Fibroblast of lung (primary cell): ENCODE measurements at places on chromosomes 5 and 9. TPM values are rescaled to one million over a fixed set of nuclear protein-coding genes. Genes with fewer than 3 reads are reported as not detected.
A peak's percentile ranks its signal among the peaks of the same experiment; 100 is the strongest.

Gene DMAC1
- 6.4 and 8.1 TPM in 2 replicates for total RNA-seq

Gene SLC24A2
- total RNA-seq = under 0.01 TPM in 2 replicates

Gene ZDHHC11
- 2.5 and 2.6 TPM in 2 replicates for total RNA-seq

Gene SIT1
- 0.17 TPM in 1 of 2 replicates, not detected in the other for total RNA-seq

- H3K27ac ChIP-seq = no peak overlapping the region
- H3K4me3 ChIP-seq = no peak overlapping the region
- H3K27me3 ChIP-seq = peaks cover 78% of the 10 kb centered on the region
- DNase-seq = no peak
Observed at GRCh38 chr9:93958121-93958818, 3.1 kb upstream of the BARX1 start.

DNA sequence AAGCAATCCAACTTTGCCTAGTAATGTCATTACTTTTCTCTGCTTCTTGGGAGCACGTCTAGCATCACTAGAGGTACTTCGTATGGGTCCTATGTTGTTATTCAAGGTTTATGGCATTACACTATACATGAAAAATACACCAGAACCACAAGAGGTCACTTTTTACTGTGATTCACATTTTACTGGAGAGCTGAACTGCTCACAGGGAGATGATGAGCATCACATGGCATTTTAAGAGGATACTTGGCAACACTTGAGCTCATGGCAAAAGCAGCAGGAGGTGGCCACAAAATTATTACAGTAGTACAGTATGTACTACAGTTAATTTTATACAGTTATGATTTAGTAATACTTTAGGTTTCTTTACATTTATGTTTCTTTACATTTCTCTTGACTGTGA, 223.4 kb downstream of the PARP8 start:
- no peak overlapping the region for H3K27ac ChIP-seq
- no peak for DNase-seq
- H3K4me3 ChIP-seq = no peak overlapping the region
- H3K27me3 ChIP-seq = no peaks in the 10 kb centered on the region
- no peaks in the 10 kb centered on the region for H3K36me3 ChIP-seq

- peak within 1 kb of the TSS; percentile 67 for H3K4me3 ChIP-seq
- peak; percentile 74 for DNase-seq
- H3K27ac ChIP-seq = peak within 1 kb of the TSS; percentile 96
- peaks cover 2% of the 10 kb centered on the region for H3K4me1 ChIP-seq
Observed at GRCh38 chr5:108747774-108748400, at the start of gene FER. FER (plus strand) TSS chr5:108747897; CDS start chr5:108798183, 50,286 bp downstream.

DNA sequence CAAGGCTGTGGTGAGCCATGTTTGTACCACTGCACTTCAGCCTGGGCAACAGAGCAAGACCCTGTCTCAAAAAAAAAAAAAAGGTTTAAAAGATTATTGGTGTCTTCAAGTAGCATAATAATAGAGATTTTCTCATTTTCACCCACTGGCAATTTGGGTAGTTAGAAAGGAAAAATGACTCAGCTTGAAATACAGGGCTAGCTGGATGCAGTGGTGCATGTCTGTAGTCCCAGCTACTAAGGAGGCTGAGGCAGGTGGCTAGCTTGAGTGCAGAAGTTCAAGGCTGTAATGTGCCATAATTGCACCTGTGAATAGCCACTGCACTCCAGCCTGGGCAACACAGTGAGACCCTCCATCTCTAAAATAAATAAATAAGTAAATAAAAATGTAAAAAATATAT, 111.1 kb downstream of the ARRDC3 start:
- no peaks in the 10 kb centered on the region for H3K4me1 ChIP-seq
- DNase-seq = no peak
- H3K4me3 ChIP-seq = no peak overlapping the region
- H3K27me3 ChIP-seq = no peaks in the 10 kb centered on the region
- no peaks in the 10 kb centered on the region for H3K36me3 ChIP-seq
- no peak overlapping the region for H3K27ac ChIP-seq

DNA sequence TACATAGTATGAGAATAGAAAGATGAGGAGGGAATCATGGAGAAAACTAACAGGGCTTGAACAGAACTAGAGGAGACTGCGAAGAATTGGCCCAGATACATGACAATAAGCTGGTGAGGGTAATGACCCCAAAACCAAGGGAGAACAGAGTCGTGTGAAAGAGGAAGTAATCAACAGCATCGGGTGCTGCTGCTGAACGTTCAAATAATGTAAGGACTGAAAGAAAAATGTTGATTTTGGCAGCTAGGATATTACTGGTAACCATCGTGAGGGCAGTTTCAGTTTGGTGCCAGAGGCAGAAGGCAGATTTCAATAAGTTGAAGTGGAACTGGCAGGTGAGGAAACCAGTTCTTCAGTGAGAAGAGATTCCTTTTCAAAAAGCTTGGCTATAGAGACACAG, 66.8 kb upstream of the SMC2 start:
- no peak overlapping the region for H3K4me3 ChIP-seq
- no peaks in the 10 kb centered on the region for H3K4me1 ChIP-seq
- DNase-seq = no peak
- H3K27ac ChIP-seq = no peak overlapping the region
- H3K27me3 ChIP-seq = no peaks in the 10 kb centered on the region

- H3K4me3 ChIP-seq = no peak overlapping the region
- peaks cover 2% of the 10 kb centered on the region for H3K36me3 ChIP-seq
- H3K27ac ChIP-seq = no peak overlapping the region
- H3K4me1 ChIP-seq = no peaks in the 10 kb centered on the region
Observed at GRCh38 chr5:102924963-102925362, 169.9 kb downstream of the PAM start.

DNA sequence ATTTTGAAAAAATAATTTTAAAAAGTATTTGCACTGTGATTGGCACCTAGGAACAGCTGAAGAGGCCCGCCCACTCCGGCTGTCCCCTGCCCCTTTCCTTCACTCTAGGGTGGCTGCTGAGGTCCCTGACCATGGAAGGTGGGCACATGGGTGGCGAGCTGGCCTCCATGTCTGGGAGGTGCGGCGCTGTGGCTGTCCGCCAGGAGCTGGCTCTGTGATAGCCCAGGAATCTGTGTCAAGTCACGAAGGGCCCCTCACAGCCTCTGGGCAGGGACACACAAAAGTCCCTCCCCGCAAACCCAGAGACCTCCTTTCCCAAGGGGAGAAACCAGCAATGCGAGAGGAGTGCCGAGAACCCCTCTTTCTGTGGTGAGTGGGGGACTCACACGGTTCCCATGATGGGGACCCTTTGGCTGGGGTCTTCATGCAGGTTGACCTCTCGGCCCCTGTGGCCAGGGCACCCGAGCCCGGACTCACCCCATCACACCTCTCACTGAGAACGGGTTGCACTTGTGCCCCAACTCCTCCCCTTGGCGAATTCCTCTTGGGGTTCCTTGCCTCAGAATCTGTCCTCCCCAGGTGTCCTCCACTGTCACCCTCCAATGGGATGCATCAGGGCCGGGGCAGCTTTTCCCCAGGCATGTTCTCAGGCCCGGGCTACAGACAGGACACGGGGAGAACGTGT, 168.0 kb downstream of the GAPVD1 start:
- DNase-seq = no peak
- H3K4me1 ChIP-seq = no peaks in the 10 kb centered on the region
- H3K27me3 ChIP-seq = no peaks in the 10 kb centered on the region

DNA sequence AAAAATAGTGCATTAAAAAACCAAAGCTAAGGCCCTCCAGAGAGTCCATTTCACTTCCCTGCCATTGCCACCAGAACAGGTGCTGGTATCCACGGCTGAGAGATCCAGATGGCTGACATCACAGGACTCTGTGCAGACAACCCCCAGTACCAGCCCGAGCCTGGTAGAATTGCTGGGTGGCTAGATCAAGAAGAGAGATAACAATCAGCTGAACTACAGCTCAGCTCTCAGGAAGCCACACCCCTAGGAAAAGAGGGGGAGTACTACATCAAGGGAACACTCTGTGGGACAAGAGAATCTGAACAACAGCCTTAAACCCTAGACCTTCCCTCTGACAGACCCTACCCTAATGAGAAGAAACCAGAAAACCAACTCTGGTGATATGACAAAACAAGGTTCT, 73.8 kb upstream of the SLIT3 start:
- DNase-seq = peak; percentile 36
- H3K4me1 ChIP-seq = no peaks in the 10 kb centered on the region
- H3K27ac ChIP-seq = no peak overlapping the region
- no peak overlapping the region for H3K4me3 ChIP-seq

- no peak for DNase-seq
- no peaks in the 10 kb centered on the region for H3K27me3 ChIP-seq
- no peaks in the 10 kb centered on the region for H3K36me3 ChIP-seq
- no peak overlapping the region for H3K27ac ChIP-seq
Observed at GRCh38 chr5:148585988-148586387, 68.3 kb downstream of the HTR4 start.

DNA sequence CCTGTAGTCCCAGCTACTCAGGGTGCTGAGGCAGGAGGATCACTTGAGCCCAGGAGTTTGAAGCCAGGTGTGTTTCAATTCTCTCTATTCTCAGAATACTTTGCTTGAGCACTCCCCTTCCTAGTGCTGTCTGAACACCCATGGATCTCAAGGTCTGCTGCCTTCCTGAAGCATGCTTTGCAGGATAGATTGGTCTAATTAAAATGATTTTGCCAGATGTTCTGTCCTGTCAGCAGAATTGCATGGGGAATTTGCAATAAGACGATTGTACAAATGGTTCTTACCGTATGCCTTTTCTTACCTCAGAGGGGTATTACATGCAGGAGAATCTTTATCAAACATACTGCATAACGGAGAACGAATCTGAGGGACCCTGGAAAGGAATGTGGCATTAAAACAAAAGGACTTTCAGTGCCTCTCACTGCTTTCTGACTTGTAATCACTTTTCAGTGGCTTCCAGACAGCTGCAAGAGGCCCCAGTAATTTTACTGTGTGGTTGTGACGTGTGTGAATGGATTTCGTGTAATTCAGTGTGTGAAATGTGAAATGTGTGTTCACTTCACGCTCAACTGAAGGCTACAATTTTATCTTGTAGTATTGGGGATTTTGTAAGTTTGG, 587.2 kb upstream of the SEMA6A start:
- no peaks in the 10 kb centered on the region for H3K4me1 ChIP-seq
- H3K27ac ChIP-seq = no peak overlapping the region
- no peaks in the 10 kb centered on the region for H3K27me3 ChIP-seq
- H3K36me3 ChIP-seq = no peaks in the 10 kb centered on the region

- H3K27me3 ChIP-seq = no peaks in the 10 kb centered on the region
- H3K4me3 ChIP-seq = no peak overlapping the region
- no peak for DNase-seq
- H3K36me3 ChIP-seq = peaks cover 10% of the 10 kb centered on the region
- no peak overlapping the region for H3K27ac ChIP-seq
Observed at GRCh38 chr9:137721899-137722298, 103.1 kb downstream of the EHMT1 start.

DNA sequence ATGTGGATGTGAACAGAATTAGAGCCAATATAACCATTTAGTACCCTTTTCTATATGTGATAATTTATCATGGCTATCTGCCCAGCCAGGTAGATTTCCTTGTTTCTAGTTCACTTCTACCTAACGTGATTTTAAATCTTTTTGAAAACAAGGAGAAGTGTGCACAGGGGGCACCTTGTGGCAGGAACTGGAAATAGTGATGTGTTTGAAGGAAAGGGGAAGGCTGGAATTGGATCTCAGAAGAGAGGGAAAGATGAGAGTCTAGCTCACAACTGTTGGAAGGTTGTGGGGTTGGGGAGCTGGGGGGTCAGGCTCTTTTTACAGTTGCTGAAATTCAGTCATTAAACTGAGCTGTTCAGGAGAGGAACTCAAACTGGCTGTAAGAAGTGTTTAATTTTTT, 219.5 kb downstream of the KCTD16 start:
- H3K27ac ChIP-seq = no peak overlapping the region
- no peaks in the 10 kb centered on the region for H3K27me3 ChIP-seq
- no peaks in the 10 kb centered on the region for H3K36me3 ChIP-seq
- no peak for DNase-seq
- no peak overlapping the region for H3K4me3 ChIP-seq
- H3K4me1 ChIP-seq = no peaks in the 10 kb centered on the region

- no peaks in the 10 kb centered on the region for H3K36me3 ChIP-seq
- no peak overlapping the region for H3K4me3 ChIP-seq
- H3K4me1 ChIP-seq = no peaks in the 10 kb centered on the region
Observed at GRCh38 chr9:27595733-27596132, 22.5 kb upstream of the C9orf72 start.

DNA sequence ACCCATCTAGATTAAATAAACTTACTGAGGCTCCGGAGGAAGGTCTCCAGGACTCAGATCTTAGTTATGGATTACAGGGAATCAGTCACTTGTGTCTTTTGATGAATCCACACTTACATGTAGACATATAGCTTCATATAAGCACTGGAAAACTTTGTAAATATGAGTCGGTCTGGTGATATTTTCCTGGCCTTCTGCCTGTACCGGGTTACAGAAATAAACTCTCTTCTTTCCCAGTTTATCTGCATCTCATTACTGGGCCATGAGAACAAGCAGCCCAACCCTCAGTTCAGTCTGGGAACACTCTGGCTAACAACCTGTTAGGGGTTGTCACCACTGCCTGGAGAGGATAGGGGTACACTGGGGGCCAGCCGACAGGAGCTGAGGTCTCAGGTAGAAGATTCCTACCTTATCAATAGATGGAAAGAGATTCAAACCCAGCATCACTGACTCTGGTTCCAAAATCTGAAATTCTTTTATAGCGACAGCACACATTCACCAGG, 59.1 kb downstream of the THBS4 start:
- H3K36me3 ChIP-seq = no peaks in the 10 kb centered on the region
- no peaks in the 10 kb centered on the region for H3K4me1 ChIP-seq
- H3K4me3 ChIP-seq = no peak overlapping the region
- H3K27me3 ChIP-seq = no peaks in the 10 kb centered on the region
- peak; percentile 6 for DNase-seq

DNA sequence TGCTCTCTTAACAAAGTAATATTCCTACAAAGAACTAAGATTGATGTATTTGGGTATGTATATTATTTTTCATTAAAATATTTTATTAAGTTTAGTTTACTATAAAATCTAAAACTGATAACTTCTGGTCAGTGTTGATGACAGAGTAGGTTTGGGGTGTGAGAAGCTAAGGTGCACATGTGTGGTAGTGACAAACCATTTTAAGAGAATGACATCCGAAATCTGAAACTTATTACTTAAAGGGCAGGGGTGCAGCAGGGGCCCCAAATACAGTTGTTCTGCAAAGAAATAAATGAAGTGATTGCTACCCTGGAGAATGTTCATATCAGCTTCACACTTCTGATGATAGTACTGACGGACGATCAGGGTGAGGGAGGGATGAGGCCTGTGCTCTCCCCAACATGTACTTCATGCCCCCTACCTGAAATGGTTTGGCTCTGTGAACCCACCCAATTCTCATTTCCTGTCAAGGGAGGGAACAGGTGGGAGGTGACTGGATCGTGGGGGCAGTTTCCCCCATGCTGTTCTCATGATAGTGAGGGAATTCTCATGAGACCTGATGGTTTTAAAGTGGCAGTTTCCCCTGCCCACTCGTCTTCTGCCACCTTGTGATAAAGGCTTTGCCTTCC, 125.3 kb upstream of the RFX3 start:
- DNase-seq = no peak
- no peaks in the 10 kb centered on the region for H3K4me1 ChIP-seq
- no peaks in the 10 kb centered on the region for H3K27me3 ChIP-seq
- H3K36me3 ChIP-seq = no peaks in the 10 kb centered on the region

DNA sequence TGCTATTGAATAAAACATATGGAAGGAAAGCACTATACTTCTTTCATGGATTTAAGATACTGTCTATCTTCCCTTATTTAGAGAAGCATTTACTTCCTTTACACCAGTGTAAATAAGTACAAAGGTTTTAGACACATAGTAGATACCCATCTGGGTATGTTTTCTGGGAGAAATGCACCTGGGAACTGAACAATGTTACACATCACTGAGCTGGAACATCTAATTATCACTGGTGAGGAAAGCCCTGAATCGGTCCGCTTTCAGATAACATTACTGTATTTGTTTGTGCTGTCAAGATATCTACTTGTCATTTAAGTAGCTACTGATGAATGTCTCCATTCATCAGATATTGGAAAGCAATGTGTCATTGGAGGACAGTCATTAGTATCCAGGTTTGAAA, 964.7 kb upstream of the PTPRD start:
- no peak for DNase-seq
- H3K4me1 ChIP-seq = no peaks in the 10 kb centered on the region
- H3K4me3 ChIP-seq = no peak overlapping the region
- no peaks in the 10 kb centered on the region for H3K36me3 ChIP-seq
- H3K27me3 ChIP-seq = no peaks in the 10 kb centered on the region
